ENCODE measurements at places on chromosomes 11 and 22. TPM values are rescaled to one million over a fixed set of nuclear protein-coding genes. Genes with fewer than 3 reads are reported as not detected.

The KCNQ1 gene
- total RNA-seq: 1.0 TPM

- DNase-seq: no peak
These were observed 4.4 kb downstream of the NCAM1 start for GRCh38 chr11:112965656-112966055.

The C11orf21 gene
- total RNA-seq: 0.21 TPM

- DNase-seq: peak; percentile 28
These were observed 26.1 kb downstream of the MAML2 start for GRCh38 chr11:96316869-96317268.

GRCh38 chr11:37504060-37504611, 906.1 kb upstream of the RAG2 start:
- DNase-seq: peak; percentile 51

- no peak for DNase-seq
These were observed 796.3 kb upstream of the ANO3 start for GRCh38 chr11:25535467-25536272.

GRCh38 chr11:35723493-35723892, 60.9 kb downstream of the TRIM44 start:
- no peak for DNase-seq

GRCh38 chr22:29762263-29762662, 4.5 kb downstream of the ZMAT5 start:
- DNase-seq: no peak

DNA sequence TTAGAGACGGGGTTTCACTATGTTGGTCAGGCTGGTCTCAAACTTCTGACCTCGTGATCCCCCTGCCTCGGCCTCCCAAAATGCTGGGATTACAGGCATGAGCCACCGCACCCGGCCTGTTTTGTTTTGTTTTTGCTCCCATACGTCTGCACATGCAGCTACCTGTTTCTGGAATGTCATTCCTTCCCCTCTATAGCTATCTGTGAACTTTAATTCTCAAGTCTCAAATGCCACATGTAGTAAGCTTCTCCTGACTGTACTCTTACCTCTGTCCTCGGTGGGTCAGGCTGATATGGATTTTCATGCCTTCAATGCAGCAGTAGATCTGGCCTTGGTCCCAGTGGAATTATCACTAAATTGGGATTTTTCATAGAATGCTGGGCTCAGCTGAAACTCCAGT, 12.4 kb upstream of the SWAP70 start:
- no peak for DNase-seq

- no peak for DNase-seq
These were observed 16.1 kb downstream of the PGR start for GRCh38 chr11:101113540-101113939.

- DNase-seq: no peak
These were observed 89.6 kb upstream of the CRYBB3 start for GRCh38 chr22:25109878-25110595.

The IGF2 gene
- 1,397 TPM for total RNA-seq

The TUB gene
- total RNA-seq: not detected

The OR5P2 gene
- total RNA-seq: not detected

- DNase-seq: no peak
These were observed 530 bp downstream of the BBS1 start for GRCh38 chr11:66510990-66511339.

DNA sequence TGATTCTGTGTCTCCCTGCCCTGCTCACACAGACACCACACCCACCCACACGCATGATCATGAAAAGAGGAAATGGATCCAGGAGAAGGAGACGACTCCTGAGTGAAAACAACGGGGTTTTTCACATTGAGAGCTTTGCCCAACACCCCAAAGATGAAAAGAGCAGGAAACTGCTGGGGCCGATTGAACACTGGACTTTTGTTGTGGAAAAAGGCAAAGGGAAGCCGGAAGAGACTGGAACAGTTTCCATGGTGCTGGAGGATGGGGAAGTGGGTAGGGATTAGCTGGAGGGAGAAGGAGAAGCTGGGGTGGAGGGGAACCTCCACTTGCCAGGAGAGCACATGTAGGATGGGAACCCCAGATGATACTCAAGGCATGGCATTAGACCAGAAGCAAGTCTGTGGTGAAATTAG, 5.2 kb upstream of the SLC43A3 start:
- no peak for DNase-seq

- no peak for DNase-seq
These were observed 93.2 kb upstream of the FAT3 start for GRCh38 chr11:92131289-92131865.

DNA sequence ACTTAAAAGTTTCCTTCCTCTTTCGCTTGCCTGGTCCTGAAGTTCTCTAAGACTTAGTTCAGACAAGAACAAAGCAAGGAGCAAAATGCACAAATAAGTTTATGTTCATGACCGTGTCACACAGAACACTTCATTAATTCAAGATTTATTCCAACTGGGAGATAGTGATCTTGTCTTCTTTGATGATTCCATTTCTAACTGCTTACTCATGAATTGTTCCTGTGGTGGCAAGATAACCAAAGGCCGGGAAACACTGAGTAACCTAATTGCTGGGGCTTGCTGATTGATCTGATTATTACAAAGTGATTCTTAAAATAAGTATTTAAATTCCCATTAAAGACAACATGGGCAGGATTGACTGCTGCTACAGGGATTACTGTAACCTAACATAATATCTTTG, 1462.9 kb upstream of the RAG2 start:
- DNase-seq: no peak

DNA sequence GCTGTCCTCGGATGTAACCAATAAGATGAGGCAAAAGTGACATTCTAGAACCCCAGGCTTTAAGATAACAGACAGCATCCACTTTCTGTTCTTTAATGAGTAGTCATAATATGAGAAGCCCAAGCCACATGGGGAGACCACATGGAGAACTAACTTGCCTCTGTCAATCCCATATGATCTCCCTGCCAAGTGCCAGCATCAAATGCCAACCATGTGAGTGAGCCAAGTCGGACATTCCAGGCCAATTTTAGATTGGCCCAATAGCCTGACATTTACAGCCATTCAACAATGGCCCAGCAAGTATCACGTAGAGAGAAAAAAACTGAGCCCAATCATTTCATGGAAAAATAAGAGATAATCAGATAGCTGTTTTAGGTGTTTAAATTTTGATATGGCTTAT, 2048.3 kb upstream of the RAG2 start:
- no peak for DNase-seq

GRCh38 chr11:12160680-12161079, 50.3 kb downstream of the MICAL2 start:
- DNase-seq: no peak

GRCh38 chr11:78039391-78039918, 16.4 kb upstream of the KCTD14 start:
- no peak for DNase-seq

DNA sequence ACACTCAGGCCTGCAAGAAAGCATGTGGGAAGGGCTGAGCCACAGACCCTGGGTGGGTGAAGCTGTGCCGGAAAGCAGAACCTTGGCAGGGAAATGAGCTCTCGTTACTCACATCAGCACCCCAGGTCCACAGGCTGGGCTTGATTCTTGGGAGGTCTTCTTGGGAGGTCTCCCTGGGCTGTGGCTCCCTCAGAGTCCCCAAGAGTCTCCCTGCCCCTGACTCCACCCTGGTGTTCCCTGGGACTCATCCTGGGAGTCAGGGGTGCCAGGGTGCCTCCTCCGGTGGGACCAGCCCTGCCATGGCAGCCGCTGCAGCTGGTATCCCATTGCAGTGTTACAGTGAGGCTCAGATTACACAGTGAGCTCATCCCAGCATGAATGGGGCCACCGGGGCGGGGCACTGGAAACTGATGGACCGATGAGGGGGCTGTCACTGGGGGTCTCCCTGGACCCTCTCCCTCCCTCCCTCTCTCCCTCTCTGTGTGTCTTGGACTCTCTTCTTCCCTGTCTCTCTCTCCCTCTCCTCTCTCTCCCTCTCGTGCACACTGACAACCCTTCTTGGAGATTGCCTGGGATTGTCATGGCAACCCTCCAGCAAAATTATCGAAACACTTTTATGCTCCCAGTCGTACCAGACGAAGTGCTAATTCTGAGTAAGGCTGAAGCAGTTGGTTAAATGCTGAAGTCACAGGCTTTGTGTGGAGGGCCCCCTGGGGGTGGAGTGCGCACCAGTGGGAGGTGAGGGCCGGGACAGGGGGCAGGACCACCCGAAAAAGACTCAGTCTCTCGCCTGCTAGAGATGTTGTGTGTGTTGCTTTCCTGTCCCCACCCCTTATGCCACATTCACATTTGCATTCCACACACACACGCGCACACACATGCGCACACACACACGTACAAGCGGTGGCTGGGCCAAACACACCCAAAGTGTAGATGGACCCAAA, 8.6 kb upstream of the C11orf96 start:
- DNase-seq: no peak

The SMDT1 gene
- 65.7 TPM for total RNA-seq

The RASGRP2 gene
- total RNA-seq: 4.0 TPM

DNA sequence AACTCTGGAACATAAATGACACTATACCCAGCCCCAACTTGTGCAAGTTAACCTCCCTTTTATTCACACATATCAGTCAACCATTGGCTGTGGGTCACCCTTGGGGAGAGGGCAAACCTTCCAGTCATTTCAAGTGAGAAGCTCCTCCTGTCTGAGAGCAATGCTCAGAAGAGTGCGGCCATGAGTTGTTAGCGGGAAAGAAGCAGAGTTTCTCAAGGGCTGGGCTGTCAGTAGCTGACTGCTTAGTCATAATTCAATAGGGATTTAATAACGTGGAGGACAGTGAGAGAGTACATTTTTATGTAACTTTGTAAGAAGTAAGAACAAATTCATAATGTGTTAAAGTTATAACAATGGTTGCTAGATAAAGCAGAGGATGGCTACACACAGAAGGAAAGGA, 5.1 kb downstream of the PATE2 start:
- no peak for DNase-seq

GRCh38 chr11:60889869-60890311, 16.5 kb downstream of the PRPF19 start:
- DNase-seq: peak; percentile 31

DNA sequence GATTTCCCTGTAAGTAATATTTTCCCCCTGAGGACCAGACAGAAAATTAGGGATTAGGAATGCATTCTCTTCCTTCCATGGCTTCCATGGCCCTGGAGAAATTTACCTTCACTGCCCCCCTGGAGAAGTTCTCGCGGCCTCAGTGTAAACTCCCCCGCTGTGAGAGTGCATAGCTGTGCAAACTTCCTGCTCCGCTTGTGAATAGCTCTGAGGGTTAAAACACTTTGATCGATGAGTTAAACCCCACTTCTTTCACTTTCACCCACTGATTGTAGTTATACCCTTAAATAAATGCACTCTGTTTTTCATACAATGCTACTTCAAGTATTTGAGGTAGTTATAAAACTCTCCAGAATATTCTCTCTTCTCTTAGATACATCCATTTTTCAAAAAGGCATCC, 190.8 kb downstream of the DSCAML1 start:
- no peak for DNase-seq

GRCh38 chr11:95404370-95404769, 173.4 kb upstream of the SESN3 start:
- no peak for DNase-seq

DNA sequence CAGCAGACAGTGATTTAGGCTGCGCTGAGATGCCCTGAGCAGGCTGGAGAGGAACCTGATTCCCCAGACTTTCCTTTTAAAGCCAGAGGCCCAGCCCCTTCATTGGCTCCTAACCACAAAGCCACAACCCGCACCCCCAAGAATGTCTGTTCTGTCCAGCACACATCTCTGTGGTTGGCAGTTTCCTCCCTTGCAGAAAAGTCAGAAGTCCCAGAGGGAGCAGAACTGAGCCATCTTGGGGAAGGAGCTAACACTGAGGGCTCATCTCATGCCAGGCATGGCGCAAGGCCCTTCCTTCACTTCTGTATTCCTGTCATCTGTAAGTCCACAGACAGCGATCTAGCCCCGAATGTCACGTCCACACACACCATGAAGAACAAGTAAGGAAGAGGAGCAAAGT, 97.1 kb upstream of the SYT13 start:
- no peak for DNase-seq

DNA sequence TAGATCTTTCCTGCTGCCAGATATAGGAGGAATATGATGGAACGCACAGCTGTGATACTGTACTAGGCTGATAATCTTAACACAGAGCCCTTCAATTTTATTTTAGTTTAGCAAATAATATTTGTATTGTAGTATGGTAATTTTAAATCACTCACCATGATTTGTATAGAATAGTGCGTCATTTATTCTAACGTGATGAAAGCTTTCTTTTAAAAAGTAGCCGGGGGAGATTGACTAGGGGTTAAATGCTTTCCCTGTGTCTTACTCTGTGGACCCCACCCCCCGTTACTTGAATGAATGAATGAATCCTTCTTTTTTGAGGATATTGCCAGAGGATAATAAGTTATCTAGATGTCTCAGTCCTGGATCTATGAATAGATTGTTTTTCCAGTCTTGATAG, 72.1 kb downstream of the CECR2 start:
- DNase-seq: no peak

The CCDC116 gene
- not detected for total RNA-seq

The UQCC3 gene
- total RNA-seq: 23.9 TPM

- no peak for DNase-seq
These were observed 25.9 kb upstream of the SCARF2 start for GRCh38 chr22:20463324-20464095.
